ENCODE measurements at places on chromosomes 5 and 9.

DNA sequence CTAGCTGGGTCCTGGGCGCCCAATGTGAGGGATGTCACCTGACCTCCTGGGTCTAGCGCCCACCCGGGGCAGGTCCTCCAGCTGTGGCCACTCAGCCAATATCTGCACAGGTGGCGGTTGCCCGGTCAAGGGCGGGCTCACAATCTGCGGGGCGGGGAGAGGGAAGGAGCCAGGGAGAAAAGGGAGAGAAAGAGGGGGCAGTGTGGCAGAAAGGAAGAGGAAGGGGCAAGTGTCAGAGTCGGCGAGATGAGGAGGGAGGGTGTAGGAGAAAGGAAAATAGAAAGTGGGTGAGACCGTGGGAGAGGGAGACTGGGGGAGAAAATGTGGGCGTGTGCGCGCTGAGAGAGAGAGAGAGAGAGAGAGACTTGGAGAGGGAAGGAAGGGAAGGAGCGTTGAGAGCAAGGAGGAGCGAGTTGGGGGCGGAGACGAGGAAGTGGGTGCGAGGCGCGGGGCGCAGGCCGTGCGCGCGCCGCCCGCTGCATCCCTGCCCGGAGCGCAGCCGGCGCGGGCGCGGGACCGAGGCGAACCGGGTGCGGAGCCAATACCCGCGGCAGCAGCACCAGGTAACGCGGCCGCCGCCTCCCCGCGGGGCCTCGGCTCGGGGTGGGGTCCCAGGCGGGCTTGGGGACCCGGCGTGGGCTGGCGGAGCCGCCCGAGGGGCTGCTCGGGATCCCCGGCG lies at the start of gene HRH2:
Gene HRH2, plus strand, starts transcription at position 479 of the 679 bp plus-strand sequence. CDS start 25,163 bp downstream, outside the sequence.
- no peak for ATAC-seq

GRCh38 chr5:55159763-55160492 lies at the start of gene GPX8:
GPX8 (plus strand) TSS chr5:55160171; CDS start chr5:55160193, 22 bp downstream.
- no peak for ATAC-seq

DNA sequence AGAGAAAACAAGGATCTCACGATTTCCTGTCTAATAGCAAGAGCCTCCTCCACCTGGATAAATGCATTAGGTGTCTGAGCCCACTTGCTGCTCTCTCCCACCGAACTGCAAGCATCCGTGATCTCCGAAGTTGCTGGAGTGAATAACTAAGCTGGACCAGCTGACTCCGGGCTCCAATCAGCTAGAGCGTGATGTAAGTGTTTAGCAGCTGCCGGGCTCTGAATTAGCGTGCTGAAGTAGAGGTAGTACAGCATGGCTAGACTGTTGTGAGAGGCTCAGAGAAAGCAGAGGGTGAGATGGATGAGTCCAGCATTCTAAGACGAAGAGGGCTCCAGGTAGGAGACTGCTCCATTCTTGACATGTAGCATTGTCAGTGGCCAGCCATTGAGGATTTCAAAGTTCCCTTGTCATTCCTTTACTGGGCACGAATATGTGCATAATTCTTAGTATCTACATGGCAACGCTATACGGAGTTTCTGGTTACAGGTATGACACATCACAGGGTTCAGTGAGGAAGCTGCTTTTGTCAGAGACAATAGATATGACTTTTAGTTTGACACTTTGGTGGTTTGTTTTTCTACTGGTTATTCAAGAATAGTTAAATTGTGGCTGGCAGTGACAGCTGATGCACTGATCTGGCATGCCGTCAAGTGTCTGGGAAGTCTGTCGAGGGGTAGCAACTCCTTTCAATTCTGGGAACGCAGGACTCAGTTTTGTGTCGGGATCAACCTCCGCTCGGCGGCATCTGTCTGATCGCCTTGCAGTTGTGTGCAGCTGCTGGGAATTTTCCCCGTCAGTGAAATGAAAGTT lies 232.6 kb downstream of the MAST4 start:
- peak; percentile 96 for ATAC-seq

DNA sequence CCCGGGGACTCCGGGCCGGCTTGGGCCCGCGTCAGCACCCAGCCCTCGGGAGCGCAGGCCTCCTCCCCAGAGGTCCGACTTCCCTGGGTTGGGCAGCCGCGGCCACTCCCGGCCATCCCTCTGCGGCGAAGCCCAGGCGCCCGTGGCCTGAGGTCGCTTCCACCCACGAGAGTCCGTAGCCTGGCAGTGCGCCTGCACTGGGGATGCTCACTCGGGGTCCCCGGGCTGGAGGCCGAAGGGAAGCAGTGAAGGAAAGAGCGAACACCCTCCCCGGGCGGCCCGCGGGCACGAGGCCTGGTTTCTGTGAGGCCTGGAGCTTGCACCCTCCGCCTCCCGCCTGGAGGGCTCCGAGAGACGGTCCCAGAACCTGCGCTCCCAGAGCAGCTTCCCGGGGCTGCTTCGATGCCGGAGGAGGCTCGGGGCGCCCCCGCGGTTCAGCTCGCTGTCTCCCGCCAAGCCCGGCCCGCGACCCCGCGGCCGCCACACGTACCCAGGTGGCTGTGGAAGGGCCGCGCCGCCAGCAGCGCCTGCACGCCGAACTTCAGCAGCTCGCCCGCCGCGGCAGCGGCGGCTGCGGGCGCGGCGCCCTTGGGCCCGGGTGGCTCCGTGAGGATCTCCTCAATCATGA lies 607 bp downstream of the BARX1 start:
- no peak for ATAC-seq

DNA sequence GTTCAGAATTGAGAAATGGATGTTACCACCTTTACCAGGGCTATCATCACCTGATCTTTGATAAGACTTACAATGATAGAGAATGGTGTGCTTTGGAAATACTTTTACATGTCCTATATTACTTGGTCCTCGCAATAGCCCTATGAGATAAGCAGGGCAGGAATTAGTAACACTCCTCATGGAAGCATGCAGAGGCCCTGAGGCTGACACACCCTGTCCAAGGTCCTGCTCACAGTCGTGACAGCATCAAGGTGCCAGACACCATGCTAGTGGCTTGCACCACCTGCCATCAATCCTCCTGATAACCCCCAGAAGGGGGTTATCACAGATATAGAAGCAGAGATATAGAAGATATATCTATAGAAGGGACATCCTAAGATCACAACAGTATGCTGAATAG lies 216.8 kb upstream of the TBC1D2 start:
- no peak for ATAC-seq

GRCh38 chr5:172412724-172413286 lies 41.5 kb downstream of the SH3PXD2B start:
- no peak for ATAC-seq

Data from stimulated activated memory B cell treated with anti-CD40 and anti-IgM and Interleukin-4, amounts not matched to agents 10 μg/mL and 1 μg/mL and 100 μg/mL, for 72 hours (primary cell).